Iris pigment epithelial cell (primary cell): ENCODE measurements at places on chromosomes 11 and 22.

GRCh38 chr11:56642339-56642738, at the start of gene OR5AP2:
OR5AP2 (minus strand) TSS chr11:56642439; CDS start chr11:56642439, 0 bp downstream.
- DNase-seq, result no peak

DNA sequence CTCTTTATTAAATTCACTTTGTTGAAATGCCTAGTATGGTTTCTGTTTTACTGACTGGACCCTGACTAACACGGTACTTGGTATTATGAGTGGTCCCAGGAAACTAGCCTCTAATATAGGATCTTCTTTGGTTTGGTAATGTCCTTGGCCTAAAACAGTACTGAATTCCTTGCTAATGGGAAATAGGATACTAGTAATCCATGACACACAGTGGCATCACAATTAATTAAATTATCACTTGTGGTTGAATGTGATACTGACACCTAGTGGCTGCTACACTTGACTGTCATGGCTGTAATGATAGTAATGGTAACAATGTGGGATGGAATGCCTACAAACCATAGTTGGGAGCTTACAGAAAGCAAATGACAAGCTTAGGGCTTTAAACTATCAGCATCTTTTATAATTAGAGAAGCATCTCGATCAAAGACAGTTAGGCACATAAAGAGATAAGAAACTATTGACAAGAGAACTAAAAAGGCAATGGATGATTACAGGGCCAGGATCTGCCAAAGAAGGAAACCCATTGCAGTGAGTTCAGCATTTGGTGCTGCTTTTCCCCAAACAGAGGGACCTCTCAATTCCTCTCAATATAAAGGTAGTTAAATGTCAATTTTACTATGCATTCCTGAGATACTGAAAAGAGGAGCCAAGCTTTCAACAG, 8.6 kb downstream of the DNHD1 start:
- peak; percentile 72 for DNase-seq

DNA sequence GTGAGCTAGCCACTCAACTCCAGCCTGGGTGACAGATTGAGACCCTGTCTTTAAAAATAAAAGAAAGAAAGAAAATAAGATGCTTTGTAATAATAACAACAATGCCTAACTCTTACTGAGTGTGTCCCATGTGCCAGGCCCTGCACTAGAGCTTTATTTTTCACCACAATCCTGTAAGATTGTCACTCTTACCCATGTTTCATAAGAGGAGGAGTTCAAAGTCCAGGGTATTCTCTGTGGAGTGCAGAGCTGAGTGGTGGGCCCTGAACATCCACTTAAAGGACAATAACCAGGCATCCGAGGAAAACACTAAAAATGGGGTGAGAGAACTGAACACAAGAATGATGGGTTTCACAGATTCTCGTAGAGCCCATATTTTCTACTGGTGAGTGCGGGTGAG, 925 bp upstream of the C11orf52 start:
- no peak for DNase-seq

DNA sequence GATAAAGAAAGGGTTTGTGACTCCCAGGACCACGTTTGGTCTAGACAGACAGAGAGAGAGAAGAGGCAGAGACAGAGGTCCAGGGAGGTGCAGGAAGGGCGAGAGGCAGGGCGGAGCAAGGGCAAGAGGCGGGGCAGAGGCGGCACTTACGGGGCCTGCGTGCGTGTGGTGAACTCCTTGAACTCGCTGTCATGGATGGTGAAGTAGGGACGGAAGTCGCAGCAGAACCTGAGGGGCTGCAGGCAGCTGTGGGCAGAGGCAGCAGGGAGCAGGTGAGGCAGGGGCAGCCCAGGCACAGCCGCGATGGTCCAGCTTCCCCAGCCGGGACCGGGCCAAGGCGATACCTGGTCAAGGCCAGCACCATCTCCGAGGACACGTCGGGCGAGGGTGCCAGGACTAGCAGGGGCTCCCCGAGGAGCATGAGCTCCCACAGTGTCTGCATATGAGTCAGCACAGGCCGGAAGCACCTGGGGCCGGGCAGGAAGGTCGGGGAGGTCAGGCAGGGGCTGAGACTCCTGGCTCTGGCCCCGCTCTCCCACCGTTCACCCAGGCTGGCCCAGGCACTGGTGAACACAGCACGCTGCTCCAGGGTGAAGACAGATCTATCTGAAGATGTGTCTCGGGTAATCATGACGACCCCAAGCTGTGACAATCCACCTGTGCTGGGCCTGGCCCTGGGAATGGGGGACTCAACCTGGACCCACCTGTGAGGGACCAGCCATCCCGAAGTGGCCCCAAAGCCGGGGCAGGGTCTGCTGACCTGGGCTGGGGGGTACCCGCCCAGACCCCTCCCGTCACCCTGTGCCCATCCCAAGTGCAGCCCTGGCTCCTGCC, 7.2 kb upstream of the PLXNB2 start:
- DNase-seq, result no peak

GRCh38 chr22:35306350-35306967, 6.8 kb downstream of the TOM1 start:
- DNase-seq, result peak; percentile 29

- peak; percentile 89 for DNase-seq
Observed at GRCh38 chr11:46948378-46949131, 12.0 kb downstream of the CSTPP1 start.

DNA sequence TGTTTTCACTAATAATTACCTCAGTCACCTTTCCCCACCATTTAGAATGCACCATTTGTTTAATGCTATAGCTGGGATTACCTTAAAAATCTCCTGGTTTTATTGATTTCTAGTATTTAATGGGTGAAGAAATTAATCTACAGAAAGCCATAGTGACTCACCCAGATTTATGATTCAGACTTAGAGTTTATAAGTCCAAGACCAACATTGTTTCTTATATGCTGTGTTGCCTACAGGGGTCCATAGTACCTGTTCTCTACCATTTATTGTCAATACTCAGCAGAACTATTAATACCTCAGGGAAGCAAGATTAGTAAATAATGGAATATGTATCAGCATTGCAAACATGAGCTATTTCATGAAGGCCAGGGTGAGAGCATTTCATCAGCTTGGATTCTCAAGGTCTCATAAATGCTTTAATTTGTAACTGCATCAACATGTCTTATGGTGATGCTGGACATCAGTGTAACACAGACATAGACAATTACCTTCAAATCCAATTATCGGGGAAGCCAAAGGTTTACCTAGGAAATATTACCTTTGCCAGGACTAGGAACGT, 8.0 kb upstream of the MS4A7 start:
- no peak for DNase-seq
